ENCODE measurements at places on chromosomes 7 and 10.

DNA sequence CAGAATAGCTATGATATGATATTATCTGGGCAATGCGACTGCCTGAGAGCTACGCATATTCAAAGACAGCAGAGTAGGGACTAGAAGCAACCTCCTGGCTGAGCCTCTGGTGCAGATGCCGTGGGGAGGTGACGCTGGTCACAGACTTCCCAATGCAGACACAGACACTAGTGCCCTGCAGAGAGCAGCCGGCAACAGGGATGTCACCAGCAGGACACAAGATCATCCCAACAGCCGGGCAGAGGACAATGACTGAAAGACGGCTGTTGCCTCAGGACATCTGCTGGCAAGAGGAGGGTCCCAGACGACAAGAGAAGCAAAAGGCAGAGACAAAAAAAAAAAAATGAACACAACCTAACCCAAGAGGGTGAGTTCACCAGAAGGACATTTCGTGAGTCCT is 104.6 kb downstream of the CALN1 start:
- DNase-seq: no peak

- no peak for DNase-seq
Observed at GRCh38 chr7:148058753-148059152, 531.8 kb upstream of the C7orf33 start.

DNA sequence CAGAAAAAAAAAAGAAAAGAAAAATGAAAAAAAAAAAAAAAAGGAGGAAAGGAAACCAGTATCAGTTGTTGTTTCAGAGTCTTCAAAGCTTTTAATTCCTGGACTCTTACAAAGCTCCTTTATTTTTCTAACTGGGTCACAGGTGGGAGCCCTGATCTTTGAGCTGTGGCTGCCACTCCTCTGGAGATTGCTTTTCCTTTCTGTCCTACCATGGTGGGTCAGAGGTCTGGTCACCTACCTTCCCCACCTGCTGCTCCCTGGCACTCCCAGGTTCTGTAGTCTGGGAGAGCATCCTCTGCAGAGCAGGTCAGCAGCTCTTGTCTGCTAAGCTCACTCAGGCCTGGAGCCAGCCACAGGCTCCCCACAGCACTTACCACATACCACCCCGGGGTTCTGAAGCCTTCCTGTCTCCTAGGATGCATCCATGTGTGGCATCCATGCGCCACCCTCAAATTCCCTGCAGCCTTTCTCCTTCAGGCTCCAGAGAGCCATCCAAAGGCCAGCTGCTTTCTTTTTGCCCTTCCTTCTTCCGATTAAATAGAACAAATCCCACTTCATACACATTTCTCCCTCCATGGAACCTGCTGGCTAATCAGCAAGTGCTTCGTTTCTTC is 73.2 kb upstream of the TPK1 start:
- DNase-seq: no peak

DNA sequence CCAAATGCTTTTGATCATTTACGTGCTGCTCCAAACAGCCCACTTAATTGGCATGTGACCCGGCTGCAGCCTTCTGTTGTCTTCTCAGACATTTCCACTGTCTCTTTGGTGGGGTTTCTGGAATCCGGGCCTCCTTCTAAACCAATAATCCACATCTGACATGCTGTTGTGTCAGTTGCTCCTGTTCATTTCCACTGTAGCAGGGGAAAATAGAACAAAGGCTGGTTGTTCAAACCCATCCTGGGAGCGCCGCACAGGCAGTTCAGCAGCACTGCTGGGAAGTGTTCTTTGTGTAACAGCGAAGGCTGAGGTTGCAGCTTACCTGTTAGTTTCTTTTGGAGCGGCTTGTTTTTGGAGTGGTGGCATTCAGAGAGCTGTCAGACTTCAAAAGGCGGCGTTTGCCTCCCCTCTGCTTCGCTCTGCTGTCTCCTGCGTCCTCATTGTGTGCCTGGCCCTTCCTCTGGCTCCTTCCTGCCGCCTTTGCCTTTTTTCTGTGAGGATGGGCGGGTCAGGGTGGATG is 149.4 kb downstream of the SNX10 start:
- DNase-seq: no peak

DNA sequence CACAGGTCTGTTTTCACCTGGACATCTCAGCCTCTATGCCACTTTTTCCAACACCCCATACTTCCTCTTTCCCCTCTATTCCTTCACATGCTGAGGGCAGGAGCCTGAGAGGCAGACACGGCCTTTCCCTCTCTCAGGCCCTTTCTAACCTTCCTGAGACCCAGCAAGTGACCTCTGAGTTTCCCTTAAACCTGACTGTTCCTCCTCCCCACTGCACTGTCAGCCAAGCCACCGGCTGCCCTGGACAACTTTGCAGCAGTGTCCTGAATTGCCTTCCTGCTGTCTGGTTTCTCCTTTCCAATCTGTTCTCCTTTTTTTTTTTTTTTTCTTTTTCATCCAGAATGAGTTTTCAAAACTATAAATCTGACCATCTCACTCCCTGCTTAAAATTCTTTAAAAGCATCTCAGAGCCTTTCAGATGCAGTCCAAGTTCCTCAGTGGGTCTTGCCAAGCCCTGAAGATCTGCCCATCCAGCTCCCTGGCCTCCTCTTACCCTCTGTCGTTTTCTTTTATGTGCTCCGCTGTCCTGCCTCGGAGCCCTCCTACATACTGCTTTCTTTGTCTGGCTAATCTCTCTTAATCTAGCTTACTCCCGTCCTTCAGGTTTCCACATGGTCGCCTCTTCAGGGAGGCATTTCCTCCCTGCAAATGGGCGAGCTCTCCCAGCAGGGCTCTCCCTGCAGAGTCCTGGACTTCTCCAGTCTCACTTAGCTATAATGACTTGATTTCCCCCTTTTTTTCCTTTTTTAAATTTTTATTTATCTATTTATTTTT is 30.5 kb downstream of the SLC13A4 start:
- DNase-seq: no peak

DNA sequence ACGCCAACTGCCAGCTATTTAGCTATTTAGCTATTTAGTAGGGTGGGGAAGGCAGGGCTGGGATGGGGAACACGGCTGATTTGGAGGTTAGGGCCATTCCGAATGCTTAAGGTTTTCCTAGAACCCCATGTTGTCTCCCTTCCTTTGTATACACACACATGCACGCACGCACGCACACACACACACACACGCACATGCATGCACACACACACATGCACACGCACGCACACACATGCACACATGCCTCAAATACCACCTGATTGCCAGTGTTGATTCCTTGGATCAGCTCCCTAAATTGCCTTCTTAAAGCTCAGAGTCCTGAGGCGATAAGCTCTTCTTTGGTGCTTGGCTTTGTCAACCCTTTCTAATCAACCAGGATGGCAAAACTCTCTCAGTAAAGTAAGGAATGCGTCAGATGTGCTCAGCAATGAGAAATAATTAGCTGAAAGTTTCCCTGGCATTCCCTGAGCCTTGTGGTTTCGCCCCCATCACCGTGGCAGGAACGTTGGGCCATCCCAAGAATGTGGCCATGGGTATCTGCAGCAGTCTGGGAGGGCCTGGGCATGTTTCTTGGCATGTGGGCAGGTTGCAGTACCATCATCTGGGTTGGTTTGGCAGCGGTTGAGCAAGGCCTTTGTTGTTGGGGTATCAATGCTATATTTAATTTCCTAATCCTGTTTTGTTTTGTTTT is 305.6 kb downstream of the LRMDA start:
- no peak for DNase-seq

- DNase-seq: no peak
Observed at GRCh38 chr7:73983437-73984164, 44.4 kb upstream of the ELN start.

DNA sequence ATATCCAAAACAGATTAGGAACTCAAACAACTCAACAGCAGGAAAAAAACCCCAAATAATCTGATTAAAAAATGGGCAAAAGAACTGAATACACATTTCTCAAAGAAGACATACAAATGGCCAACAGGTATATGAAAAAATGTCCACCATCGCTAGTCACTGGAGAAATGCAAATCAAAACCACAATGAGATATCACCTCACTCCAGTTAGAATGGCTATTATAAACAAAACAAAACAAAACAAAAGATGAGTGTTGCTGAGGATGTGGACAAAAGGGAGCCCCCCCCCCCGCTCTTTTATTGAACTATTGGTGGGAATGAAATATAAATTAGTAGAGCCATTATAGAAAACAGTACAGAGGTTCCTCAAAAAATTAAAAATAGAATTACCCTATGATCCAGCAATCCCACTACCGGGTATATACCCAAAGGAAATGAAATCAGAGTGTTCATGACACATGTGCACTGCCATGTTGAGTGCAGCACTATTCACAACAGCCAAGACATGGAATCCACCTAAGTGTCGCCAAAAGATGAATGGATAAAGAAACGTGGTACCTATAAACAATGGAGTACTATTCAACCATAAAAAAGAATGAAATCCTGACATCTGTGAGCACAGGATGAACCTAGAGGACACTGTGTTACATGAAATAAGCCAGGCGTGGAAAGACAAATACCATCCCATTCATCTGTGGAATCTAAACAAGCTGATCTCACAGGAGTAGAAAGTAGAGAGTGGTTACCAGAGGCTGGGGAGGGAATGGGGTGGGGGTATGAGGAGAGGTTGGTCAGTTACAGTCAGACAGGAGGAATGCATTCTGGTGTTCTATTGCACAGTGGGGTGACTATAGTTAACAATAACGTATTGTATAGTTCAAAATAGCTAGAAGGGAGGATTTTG is 78.1 kb upstream of the RHEB start:
- DNase-seq: no peak

DNA sequence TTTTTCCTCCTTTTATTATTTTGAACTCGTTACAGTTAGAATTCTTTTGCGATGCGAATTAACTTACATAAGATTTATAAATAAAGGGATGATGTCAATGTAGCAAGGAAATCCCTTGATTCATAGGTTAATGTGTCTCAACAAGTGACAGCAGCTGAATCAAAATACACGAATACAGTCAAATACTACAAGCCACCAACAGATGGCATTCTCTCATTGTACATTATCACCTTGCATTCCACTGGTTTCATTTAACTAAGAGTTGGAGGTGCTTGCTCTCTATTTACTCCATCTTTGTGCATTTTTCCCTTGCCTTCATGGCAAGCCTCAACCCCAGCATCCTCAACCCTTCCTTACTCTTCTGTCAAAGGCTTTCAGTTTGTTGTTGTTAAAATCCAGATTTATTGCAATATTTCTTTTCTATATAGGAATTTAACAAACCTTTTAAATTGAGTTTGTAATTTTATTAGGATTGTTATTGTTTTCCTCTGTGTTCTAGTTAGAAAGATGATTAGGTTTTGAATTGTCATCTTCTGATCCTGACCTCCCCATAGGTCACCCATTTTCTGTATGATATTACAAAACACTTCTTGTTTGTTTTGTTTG is 78.3 kb downstream of the SLC25A40 start:
- peak; percentile 62 for DNase-seq

- DNase-seq: no peak
Observed at GRCh38 chr10:14328881-14329672, 1.6 kb downstream of the FRMD4A start.

DNA sequence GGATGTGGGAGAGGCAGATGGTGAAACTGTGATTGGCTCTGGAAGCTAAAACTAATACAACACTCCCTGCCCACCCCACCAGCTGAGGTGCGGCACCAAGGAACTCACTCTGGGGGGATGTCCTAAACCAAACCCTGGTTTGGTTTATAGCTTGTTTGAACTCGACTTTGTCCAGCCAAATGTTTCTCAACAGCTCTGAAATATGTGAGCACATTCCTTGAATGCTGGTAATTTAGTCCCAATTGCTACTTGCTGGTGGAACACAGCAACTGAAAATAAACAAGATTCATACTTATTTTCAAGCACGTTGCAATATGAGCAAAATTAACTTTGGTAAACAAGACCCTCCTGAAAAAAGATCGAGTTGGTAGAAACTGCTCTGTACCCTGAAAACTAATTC is 39.7 kb upstream of the CARD11 start:
- DNase-seq: no peak

- no peak for DNase-seq
Observed at GRCh38 chr10:5538446-5538845, 13.7 kb downstream of the CALML3 start.

DNA sequence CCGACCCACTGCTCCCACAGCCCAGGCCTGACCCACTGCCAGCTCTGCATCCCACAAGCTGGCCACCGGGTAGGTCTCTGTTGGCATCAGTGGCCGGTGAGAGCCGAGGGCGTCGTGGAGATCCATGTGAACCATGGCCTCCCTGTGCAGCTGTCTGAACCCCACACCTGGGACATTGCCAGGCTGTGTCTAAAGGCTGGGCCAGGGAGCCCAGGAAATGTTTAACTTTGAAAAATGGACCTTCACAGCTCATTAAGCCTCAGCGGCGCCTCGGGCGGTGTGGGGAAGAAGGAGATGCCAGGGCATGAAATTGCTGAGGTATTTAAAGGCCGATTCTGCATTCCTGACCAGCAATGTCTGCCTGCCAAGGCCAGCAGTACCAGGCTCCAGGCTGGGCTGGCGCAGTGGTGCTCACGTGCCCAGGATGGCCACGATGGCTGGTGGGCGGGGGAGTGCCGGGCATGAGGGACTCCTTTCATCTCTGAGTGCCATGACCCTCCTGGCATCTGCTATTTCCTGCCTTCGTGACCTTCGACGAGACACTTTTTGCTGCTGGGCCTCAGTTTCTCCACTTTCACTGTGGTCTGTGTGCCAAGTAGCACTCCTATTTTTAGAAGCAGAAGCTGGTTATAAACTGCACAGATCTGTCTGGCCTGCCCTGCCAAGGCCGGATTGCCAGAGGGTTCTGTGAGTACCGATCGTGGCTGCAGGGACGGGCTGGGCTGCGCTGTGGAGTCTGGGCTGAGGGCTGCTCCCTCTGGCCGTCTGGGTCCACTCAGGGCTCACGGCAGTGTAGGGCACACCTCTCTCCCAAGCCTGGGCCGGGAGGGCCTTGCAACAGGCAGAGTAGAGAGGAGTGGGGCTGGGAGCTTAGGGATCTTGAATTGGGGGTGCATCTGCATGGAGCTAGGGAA is 21.8 kb downstream of the ELFN1 start:
- no peak for DNase-seq

GRCh38 chr7:77184990-77185389 is 14.6 kb downstream of the FGL2 start:
- DNase-seq: no peak

DNA sequence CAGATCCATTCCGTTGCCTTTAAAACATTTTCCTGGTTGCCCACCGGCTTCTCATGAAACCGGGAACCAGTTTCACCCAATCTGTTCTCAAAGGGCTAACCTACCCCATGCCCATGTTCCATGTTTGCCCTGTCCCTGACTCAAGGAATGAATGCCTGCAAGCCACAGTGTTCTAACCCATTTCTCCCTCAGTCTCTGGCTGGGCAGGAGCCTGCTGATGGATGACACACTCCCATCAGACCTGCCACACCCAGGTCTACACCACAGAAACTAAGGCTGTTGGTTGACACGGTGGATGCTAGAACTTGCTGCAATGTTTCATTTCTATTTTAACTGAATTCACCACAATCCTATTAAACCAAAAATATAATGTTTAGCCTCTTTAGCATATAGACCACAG is 15.6 kb downstream of the CLRN3 start:
- peak; percentile 61 for DNase-seq
